ENCODE measurements at places on chromosomes 16 and 17.
A peak's percentile ranks its signal among the peaks of the same experiment; 100 is the strongest.

DNA sequence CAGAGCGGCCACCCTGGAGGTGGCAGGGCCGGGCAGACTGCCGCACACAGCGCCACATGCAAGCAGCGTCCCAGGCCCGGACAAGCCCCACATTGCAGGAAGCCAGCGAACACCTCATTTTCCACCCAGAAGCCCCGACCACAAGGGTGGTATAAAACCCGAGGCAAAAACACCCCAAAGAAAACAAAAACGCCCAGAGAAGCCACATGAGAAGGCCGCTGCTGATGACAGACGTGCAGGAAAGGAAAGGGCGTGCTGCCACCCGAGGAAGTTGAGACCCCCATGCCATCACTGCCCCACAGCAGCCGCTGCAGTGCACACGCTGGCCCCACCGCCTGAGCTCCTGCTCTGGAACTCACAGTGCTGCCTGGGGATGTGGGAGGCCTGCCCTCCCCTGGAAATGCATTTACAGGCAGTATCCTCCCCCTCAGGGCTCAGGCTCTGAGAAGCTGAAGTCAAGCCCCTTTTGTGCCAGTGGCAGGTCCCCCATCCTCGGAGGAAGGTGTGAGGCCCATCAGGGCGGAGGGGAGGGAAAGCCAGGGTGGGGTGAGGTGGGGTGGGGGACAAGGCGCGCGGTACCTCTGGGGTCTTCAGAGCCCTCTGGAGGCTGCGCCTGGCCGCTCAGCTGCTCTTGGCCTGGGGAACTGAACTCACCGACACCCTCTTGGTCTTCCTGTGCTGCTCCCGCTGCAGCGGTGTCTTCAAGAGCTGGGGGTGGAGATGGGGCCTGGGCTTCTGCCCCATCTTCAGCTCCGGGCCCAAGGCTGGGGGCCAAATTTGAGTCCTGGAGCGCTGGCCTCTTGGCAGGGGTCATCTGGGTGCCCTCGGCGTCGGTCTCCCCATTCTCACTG, 62.0 kb downstream of the IL21R start:
- DNase-seq, result peak; percentile 72

DNA sequence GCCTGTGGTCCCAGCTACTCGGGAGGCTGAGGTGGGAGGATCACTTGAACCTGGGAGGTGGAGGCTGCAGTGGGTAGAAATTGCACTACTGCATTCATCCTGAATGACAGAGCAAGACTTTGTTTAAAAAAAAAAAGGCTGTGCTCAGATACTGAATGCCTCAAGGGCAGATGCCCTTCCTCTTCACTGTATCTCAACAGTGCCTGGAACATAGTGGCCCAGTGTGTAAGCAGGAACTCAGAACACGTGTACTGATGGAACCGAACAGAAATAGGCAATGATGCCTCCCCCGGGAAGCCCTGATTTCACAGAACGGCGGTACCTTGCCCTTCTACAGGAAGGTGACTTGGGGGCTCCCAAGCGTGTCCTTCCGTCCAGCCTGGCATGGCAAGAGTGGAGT, 46.8 kb downstream of the PLXDC1 start:
- DNase-seq, result no peak

DNA sequence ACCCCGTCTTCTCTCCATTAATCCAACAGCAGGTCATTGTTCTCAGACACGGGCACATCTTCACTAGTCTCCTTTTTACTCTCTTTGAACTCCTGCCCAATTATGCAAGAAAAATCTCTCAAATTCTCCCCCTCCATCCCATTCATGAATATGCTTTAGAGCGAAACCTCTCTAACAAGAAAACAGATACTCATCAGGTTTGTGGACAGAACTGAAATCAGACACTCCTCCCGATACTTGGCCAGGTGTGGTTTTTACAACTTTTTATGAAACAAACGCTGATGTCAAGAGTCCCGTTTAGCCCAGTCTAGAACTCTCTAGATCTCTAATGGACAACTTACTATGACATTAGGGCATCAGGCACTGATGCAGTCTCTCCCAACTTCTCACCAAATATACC, 40.9 kb downstream of the PIK3R5 start:
- DNase-seq, result no peak

DNA sequence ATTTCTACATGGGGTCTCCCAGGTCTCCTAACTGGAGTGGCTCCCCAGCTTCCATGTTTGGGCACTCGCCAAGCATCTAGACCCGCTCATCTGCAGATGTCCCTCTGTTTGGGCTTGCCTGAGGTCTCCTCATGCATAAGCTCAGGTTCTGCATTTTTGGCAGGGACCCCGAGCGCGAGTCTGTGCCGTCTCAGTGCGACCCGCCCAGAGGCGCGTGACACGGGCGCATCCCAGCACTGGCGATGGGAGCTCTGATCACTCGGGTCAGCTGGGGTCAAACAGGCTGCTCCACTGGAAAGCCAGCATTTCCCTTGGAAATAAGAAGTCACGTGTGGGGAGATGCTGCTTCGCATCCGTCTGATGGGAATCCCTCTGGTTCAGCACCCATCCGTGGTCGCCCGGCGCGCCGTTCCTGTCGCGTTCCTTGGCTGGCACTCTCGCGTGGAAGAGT, 56.9 kb upstream of the FASN start:
- DNase-seq, result no peak

- DNase-seq, result no peak
These were observed 122.3 kb downstream of the GOSR1 start for GRCh38 chr17:30599428-30600059.

GRCh38 chr17:81494626-81495377, 17.8 kb downstream of the ACTG1 start:
- peak; percentile 20 for DNase-seq

DNA sequence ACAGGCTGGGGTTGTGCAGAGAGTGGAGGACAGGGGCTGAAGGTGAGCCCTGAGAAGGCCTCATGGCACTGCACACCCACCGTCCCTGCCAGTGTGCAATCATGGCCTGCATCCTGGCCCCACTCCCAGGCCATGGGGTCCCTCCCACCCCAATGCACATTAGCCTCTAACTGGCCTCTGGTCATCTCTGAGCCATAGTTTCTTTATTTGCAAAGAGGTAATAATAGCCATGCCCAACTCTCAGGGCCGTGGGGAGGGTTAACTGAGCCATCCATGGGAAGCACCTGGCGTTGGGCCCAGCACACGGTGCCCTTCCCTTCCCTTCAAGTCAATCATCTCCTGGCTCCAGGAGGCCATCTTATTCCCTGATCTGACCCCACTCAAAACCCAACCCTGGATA, 10.8 kb upstream of the ITGA3 start:
- no peak for DNase-seq

DNA sequence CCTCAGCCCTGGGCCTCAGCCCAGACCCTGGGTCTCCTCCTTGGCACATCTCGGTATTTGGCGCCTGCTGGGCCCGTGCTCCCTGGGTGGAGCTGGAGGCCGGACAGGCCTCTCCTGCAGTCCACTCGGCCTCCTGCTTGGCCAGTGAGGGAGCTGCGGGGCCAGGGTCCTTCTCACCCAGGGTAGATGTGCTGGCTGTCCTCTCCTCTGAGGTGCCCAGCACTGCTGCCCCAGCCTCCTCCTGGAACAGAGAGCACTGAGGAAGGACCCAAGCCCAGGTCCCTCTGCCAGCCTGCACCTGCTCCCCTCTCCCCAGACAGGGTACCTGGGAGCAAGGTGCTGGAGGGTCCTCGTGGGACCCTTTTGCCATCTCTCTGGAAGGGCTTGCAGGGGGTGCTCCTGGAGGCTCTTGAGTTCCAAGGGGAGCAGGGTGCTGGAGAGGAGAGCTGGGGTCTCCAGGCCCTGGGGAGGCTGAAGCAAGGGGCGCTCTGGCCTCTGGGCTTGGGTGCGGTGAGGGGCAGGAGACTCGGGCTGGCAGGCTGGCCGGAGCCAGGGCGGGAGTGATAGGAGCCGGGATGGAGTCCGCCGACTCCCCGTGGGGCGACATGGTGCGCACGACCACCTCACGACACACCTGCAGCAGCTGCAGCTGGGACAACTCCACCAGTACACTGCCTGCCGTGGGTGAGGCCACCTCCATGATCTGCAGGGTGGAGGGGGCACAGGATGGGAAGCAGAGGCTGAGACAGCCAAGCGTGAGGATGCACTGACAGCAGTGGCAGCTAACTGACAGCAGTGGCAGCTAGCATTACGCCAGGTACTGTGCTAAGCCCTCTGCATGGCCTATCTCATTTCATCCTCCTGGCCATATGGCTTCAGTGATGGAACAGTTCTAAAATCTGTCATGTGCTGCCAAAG, 17.8 kb downstream of the TSPOAP1 start:
- DNase-seq, result no peak

DNA sequence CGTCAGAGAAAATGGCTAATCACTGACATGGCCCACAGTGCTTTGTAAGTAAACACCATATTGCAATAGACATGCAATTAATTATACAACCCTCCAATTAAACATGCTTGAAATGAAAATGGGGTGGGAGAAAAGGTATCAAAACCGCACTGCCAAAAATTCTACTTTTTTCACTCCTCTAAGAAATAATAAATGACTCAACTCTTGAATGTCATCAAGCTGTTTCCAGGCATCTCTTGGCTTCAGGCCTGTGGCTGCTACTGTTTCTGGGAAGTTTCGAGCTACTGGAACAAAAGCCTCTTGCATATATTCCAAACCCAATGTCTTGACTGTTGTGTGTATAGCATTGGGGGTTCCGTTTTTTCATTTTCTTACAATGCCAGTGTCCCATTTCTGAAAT, 412.6 kb downstream of the RBFOX1 start:
- no peak for DNase-seq

DNA sequence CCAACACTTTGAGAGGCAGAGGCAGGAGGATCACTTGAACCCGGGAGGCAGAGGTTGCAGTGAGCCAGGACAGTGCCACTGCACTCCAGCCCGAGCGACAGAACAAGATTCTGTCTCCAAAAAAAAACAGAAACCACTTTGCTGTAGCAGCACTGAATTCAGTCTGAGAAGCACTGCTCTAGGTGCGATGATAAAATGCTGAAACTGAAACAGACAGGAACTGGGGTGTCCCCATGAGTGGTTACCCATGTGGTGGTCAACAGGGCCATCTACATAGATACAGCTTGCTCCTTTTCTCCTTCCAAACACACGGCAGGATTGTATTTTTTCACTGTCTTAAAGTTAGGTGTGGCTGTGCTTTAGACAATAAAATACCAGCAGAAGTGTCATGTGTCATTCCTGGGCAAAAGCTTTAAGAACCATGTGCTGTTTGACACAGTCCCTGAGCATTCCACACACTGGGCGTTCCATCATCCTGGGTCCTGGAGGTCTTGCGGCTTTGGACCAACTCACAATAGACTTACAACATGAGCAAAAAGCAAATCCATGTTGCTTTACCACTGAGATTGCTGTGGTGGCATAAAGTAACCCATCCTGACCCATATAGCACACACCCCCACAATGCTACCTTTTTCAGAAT, 11.5 kb downstream of the GAS7 start:
- no peak for DNase-seq

DNA sequence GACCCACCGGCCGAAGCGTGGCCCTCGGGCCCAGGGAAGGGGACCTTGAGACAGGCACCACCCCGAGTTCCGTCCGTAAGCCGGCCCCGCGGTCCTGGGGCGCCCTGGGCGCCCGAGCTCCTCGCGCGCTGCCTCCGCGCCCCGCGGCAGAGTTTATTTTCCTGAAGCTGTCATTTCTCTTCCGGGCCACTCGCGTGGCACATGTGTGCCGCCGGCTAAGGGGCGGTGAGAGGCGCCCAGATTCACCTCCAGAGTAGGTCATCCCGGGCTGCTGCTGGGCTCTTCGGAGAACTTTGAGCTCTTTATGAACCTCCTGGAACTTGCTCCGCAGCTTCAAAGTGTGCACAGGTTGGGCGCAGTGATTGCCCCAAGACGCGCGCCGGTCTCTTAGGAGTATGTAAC, 489 bp downstream of the ZC3H18 start:
- peak; percentile 57 for DNase-seq

DNA sequence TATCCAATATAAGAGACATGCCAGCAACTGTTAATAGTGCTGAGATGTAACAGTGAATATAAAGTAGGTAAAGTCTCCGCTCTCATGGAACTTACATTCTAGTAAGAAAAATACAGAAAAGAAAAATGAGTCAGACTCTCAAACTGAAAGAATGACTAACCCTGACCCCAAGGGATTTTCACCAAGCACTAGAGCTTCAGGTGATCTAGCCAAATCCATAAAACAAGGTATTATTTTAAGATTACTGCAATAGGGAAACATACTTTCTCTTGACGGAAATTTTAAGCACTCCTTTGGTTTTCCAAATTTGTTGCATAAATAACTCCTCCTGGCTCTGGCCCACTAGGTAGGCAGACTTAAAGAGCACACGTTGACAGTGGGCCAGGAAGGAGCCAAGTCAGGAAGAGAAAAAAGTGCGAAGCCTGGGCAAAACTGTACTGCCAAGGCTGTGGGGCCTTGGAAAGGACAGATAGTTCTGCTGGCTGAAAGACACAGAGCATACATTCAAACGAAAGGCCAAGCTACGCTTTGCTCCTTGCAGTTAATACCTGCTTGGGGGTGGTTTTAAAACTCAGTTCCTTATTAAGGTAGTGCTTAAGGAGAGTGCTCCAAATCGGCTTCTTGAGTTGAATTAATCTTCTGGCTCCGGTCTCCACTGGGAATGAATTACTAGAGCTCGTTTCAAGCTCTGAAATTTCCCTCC, 1.4 kb downstream of the GOT2 start:
- no peak for DNase-seq

DNA sequence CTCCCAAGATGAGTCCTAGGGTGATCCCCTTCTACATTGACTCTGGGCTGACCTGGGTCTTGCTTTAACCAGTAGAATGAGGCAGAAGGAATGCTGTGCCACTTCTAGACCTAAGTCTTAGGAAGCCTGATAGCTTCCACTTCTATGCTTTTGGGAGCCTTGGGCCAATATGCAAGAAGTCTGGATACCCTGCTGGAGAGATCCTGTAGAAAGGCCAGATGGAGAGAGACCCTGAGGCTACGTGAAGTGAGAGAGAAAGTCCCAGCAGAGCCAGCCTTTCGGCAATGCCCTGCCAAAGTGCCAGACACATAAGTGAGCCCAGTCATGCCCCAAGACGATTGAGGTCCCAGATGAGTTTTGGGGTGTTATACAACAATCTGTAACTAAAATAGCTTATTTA, 1.7 kb downstream of the KRT222 start:
- no peak for DNase-seq

DNA sequence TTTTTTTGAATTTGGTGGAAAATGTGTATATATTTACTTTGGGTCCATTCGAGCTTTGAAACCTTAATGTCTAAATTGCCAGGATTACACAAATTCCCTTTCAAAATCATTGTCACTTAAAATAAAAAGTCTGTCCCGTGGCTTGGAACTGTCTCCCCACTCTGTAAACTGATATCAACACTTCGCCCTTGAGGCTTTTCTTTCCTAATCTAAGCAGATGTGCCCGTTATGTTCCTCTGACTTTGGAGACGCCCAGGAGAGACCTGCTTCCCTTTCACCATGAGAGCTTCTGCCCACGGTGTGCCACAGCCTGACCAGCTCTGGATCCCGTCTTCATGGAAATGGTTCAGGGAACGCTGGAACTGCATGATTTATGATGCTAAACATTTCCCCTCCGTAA, 151.3 kb downstream of the C16orf95 start:
- DNase-seq, result no peak

DNA sequence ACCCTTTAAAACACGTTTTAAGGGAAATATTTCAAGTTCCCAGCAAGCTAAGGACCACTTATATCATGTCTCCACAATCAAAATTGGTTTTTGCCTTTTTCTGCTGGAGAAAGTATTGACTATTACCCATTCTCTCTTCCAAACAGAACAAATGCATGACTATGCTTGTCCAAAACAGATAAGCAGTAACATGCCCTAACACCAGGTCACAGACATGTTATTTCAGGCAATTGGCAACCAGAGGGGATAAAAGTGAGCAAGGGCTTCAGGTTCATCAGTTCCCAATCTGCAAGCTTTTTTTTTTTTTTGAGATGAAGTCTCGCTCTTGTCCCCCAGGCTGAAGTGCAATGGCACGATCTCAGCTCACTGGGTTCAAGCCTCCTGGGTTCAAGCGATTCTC, 15.0 kb downstream of the SKA2 start:
- DNase-seq, result no peak

Measured in CD4-positive, alpha-beta memory T cell (primary cell).